KG1 (cell line): ENCODE measurements at places on chromosomes 6 and 20.

GRCh38 chr20:62156592-62157386 lies 13.2 kb downstream of the SS18L1 start:
- DNase-seq, result no peak

DNA sequence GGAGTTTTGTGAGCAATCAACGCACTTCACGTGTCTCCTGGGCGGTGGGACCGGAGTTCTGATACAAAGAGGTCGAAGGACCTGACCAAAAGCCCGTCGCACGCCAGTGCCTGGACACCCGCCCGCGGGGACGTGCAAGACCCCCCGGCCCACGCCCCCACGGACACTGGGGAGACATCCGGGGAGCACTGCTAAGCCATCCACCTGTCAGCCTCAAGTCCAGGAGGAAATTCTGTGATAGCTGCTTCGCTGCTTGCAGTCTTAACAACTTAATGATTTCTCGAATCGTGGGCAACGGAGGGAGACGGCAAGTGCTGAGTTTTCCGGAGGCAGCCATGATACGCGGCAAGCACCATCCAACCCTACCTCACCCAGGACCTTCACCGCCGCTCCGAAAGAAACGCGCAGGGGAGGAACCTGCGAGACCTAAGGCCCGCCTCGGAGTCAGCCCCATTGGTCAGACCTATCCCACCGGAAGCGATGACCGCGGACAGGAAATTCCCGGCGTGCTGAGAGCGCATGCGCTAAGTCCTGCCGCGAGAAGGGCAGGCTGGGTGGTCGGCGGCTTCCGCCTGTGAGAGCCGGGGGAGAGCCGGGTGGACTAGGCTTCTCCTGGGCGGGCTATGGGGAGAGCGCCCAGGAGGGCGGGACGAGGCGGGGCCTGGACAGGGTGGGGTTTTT lies at the start of gene TFB1M:
TSS of gene TFB1M (minus strand) at position 393 of the 681 bp plus-strand sequence. CDS start at position 337, 56 bp downstream.
- DNase-seq, result peak; percentile 92

DNA sequence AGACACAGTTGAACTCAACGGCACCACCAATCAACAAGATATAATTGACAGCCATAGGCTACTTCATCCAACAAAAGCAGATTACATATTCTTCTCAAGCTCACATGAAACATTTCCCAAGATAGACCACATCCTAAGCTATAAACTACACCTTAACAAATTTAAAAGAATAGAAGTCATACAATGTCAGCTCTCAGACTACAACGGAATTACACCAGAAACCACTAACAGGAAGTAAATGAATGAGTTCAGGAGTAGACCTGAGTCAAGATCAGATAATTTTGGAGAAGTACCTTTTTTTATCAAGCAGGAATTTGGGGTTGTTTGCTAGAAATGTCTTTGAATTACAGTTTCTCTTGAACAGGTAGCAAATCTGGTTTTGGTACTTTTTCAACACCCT lies 237.8 kb downstream of the TBX18 start:
- DNase-seq, result no peak

DNA sequence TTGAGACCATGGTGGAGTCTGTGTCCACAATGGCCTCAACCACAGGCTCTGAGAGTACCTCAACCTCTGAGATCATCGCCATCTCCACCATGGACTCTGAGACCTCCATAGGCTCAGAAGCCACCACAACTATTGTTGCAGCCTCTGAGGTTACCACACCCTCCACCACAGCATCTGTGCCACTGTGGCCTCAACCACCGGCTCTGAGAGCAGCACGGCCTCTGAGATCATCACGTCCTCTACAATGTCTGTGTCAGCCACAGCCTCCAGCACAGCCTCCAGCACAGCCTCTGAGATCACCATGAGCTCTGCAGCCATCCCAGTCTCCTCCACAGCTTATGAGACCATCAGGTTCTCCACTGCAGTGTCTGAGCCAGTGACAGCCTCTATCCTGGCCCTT lies 19.4 kb upstream of the MUC21 start:
- no peak for DNase-seq

DNA sequence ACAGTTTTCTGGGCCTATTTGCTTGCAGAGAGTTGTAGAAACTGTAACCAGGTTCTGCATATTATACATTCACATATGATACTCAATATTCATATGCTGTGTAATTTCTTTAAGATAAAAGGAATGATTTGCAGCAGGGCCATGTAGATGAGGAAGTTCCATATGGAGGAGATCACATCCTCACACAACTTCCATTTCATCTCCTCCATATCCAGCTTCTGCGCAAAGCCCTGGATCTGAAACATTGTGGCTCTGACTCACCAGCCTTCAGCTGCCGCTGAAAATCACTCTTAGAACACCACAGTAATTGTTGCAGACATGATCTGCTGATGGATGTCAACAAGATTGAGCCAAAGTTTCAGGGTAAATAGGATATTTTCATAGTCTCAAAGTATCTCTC lies 57.7 kb downstream of the PXDC1 start:
- DNase-seq, result no peak
